Activated CD4-positive, alpha-beta T cell treated with anti-CD3 and anti-CD28 coated beads for 24 hours (primary cell): ENCODE measurements at places on chromosomes 6 and 20.

DNA sequence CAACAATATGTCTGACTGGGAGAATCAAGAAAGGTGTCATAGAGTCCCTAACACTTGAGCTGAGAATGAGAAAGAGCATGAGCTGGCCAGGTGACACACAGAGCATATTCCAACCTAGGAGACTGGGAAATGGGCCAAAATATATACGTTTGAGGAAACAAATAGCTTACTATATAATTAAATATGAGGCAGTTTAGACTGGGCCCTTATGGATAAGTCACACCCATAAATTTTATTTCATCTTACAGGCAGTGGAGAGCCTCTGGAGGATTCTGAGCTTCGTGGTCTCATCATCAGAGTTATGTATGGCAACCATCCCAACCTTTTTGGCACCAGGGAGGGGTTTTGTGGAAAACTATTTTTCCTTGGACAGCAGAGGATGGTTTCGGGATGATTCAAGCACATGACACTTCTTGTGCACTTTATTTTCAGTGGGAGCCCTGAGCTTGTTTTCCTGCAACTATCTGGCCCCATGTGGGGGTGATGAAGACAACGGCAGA, 12.9 kb upstream of the NQO2 start:
- no peak for DNase-seq

- DNase-seq: no peak
Observed at GRCh38 chr20:51801823-51802123, 548 bp downstream of the SALL4 start.

DNA sequence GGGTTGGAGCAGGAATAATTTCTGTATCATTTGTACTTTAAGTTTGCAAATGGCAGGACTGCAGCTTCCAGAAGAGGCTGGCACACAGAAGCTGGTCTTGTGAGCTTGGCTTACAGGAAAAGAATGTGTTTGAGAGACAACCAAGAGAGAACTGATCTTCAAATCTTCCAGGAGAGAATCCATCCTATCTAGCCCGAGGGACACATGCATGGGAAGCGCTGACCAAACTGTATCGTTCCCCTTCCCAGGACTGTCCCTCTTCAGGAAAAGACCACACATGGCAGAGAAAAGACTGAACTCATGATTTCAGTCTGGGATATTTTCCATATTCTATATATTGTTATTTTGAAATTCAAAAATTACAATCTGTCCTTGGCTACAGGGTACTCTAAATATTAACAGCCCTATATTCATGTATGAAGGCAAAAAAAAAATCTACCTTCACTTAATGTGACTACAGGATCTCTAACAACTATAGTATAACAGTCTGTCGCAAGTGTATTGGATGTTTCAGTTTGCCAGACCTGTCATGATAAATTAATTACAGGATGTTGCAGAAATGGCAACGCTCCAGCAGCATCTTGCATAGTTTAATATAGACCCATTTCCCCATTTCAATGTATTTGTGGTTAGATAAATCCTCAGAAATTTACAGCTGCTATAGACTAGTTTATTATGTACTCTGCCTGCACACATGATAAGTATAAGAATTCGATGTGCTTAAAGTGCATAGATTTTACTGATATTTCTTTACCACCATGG, 99.4 kb downstream of the MYB start:
- no peak for DNase-seq

- DNase-seq: no peak
Observed at GRCh38 chr20:54021446-54022235, 48.8 kb downstream of the BCAS1 start.

DNA sequence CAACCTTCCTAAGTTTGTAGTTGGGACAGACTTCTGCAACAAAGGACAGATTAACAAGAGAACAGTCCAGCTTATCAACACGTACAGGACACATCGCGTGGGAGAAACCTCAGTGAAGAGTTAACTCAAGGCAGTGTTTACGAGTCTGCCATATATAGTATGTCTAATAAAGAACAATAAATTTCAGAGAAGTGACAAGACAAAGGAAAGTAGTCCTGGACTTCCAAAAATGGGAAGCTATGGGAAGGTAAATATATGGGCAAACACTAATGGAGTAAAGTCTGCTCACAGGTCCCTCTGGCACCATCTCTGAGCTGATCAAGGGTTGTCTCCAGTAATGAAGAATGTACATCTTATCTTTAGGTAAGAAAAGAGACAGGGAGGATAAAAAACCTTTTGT, 34.9 kb downstream of the GCM1 start:
- DNase-seq: no peak

- peak; percentile 21 for DNase-seq
Observed at GRCh38 chr6:25991785-25992412, 29.3 kb downstream of the TRIM38 start.

GRCh38 chr6:42032366-42032765, 18.0 kb upstream of the TAF8 start:
- no peak for DNase-seq

- no peak for DNase-seq
Observed at GRCh38 chr6:160921095-160921494, 70.5 kb upstream of the MAP3K4 start.

- no peak for DNase-seq
Observed at GRCh38 chr6:140711019-140711613, 1336.7 kb upstream of the CITED2 start.

GRCh38 chr6:141133346-141133745, 999.4 kb upstream of the GJE1 start:
- DNase-seq: no peak

- peak; percentile 35 for DNase-seq
Observed at GRCh38 chr6:42339991-42340401, 111.7 kb downstream of the TRERF1 start.

- no peak for DNase-seq
Observed at GRCh38 chr6:9224539-9224938, 789.2 kb upstream of the SLC35B3 start.

DNA sequence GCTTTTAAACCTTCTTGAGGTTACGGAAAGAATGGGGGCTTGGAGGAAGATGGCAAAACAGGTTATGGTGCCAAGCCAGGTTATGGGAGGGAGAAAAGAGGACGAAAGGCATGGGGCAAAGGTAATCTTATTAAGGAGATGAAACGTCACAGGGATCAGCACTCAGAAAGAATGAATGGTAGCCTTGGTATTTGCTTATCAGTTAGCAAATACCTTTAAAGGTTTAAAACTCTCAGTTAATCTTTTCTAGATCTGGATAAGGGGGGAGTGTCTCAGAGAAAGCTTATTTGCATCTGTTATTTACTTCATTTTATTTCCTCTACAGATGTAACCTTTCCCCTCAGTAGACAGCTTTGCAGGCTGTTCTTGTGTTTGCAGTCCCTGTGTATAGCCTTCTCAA, 55.5 kb upstream of the EEF1E1 start:
- DNase-seq: no peak

GRCh38 chr6:28750926-28751458, 172.8 kb downstream of the TRIM27 start:
- DNase-seq: no peak

DNA sequence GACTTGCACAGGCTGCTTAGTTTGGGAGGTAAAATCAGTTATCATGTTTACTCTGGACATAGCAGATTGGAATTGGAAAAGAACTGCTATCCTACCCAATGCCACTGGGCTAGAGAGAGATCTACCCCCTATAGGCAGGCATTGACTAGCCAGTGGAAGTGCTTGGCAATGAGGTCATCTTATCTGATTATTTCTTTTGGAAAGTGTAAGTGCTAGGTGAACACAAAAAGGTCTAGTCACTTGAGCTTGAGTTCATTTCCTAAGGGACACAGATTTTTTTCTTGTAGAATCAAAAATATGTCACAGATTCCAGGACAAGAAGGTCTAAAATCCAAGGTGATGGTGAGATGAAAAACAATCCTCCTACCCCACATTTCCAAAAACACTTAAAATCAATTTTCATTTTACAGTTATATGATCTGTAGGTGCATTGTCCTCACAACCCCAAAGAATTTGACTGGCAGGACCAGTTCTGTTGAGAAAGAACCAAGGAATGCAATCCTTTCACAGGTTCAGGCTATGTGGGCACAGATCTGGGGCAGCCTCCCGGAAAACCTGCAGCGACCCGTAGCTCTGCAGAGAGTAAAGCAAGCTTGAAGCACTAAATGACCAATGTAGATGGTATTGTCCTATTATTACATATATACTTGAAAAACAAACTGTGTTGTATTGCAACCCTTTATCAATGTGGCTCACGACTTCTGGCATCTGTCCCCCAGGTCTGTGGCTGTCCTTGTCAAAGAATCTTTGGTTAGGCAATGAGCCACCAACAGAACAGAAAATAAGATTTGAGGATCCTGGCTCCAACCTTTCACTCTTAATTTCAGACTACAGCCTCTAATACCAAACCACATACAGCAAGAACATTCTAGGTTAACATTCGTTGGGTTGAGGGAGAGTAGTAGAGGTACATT, 67.3 kb upstream of the ADTRP start:
- no peak for DNase-seq

- no peak for DNase-seq
Observed at GRCh38 chr6:137900815-137901214, 33.8 kb downstream of the TNFAIP3 start.

GRCh38 chr6:15148356-15148946, 97.4 kb upstream of the JARID2 start:
- DNase-seq: no peak
